ENCODE measurements at places on chromosomes 16 and 17.

- DNase-seq: no peak
Measured at GRCh38 chr17:40348562-40349476, 15.7 kb downstream of the GJD3 start.

GRCh38 chr16:636206-637080 is at the start of gene METTL26:
Gene METTL26 (minus strand): TSS chr16:636305. CDS start chr16:636290, 15 bp downstream.
- DNase-seq: peak; percentile 83

GRCh38 chr16:50741225-50741780 is 583 bp upstream of the CYLD start:
- DNase-seq: no peak

GRCh38 chr17:32136856-32137255 is 5.4 kb upstream of the RHOT1 start:
- no peak for DNase-seq

DNA sequence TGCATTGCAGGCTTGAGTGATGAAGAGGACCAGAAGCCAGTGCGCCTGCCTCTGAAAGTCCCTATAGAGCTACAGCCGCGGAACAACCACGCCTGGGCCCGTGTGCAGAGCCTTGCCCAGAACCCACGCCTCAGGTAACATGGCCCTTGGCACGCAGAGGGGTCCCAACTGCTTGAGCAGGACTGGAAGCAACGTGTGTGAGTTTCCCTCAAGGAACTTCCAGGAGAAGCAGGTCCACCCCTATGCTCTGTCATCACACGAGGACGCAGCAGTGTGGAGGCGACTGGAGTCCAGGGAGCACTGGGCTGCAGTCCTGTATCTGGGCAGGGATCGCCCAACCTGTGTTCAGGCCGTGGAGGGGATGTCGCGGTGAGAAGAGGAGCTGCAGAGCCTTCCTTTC is 25.1 kb upstream of the JPT2 start:
- DNase-seq: no peak

DNA sequence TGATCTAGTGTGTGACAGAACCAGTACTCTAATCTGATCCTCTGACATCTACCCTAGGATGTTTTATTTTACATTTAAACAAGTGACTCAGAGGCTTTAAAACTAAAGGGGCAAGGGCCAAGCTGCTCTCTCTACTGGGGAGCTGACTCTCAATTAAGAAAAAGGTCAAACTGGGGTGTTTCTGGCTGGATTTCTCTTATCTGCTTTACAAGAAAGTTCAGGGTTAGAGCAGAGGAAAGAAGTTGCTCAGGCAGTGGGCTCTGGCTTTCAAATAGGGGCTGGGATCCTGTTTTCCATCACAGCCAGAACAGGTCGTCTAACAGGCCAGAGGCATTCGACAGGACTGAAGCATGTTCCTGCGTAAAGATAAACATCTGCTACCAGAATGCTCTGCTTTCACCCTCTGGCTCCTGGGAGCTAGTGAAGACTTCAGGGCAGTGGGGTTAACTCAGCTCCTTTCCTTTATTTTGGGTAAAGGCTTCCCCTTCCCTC is 8.5 kb downstream of the MMP28 start:
- DNase-seq: no peak

DNA sequence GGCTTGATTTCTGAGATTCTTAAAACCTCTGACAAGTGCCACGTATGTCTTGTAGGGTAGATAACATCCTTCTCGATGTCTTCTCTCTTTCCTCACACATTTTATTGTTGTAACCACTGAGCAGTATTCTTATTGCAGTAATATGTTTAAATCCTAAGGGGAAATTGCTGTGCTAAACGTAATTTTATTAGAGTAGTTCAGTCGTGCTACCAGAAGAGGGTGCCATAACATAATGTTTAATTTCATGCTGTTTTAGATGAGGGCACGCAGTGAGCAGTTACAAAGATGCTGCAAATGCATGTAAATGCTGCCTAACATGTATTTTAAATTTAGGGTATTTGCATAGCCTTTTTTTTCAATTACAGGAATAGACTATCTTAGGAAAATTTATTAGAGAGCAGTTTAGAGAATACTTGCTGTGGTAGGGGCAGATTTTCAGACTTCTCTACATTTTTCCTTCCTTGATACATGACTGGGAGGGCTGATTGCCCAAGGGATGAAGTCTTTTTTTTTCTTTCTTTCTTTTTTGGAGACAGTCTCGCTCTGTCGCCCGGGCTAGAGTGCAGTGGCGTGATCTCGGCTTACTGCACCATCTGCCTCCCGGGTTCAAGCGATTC is 51.7 kb downstream of the GAN start:
- no peak for DNase-seq

GRCh38 chr17:46976626-46977270 is 2.3 kb downstream of the RPRML start:
- no peak for DNase-seq

DNA sequence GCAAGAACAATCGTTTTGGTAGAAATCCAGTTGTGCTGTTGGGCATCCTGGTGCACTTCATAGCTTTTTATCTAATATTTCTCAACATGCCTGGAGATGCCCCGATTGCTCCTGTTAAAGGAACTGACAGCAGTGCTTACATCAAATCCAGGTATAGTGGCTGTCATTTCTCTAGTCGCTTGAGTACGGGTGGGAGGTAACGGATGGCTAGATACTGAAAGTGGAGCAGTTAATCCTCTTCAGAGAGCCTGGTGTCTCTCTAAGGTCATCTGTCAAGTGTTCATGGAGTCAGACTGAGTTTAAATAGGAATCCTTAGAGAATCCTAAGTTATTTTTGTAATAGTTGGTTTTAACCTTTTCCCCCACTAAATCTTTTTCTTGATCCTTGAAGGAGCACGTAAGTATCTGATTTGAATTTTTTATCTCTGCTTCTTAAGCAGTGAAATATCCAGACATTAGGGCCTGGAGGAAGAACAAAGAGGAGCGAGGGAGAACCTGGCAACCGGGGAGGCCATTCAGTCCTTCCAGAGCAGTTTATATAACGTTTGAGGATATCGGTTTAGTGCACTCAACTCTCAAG is 37.2 kb downstream of the MFSD11 start:
- DNase-seq: no peak

DNA sequence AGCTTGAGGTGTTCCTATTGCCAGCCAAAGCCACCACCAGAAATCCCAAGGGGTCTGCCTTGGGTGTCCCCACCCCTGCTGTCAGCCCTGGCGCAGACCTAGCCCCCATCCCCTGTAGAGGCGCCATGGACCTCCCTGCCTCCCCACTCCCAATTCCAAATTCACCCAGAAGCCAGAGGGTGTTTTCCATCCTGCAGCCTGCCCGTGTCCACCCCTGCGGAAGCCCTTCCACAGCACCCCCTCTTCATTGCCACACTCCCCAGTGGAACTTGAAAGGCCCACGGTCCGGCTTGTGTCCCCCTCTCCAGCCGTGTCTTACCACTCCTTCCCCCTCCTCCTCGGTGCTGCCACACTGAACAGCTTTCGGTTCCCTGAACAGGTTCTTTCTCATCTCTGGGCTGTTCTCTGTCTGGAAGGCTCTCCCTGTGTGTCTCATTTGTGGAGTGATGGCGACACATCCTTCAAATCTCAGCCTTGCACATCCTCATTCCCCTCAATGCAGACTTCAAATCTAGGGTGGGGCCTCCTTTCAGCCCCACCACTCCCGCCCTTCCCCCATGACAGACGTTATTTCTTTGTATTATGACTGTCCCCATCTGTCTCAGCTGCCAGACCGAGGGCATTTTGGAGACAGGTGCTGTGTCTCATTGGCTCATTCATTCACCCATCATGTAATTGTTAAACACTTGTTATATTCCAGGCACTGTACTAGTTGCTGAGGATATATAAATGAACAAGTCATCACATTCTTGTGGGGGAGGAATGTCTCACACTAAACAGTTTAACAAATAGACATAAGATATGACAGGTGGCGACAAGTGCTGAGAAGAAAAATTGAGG is 36.3 kb downstream of the ADGRG5 start:
- no peak for DNase-seq

GRCh38 chr16:85916141-85916890 is 17.4 kb downstream of the IRF8 start:
- no peak for DNase-seq

DNA sequence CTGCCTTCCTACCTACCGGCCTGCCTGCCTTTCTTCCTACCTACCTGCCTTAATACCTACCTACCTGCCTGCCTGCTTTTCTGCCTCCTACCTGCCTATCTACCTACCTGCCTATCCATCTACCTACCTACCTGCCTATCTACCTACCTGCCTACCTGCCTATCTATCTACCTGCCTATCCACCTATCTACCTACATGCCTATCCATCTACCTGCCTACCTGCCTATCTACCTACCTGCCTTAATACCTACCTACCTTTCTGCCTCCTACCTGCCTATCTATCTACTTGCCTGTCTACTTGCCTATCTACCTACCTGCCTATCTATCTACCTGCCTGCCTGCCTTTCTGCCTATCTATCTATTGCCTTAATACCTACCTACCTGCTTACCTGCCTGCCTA is 383.8 kb upstream of the PSMD7 start:
- DNase-seq: no peak

- no peak for DNase-seq
Measured at GRCh38 chr16:26111900-26112299, 420.1 kb downstream of the HS3ST4 start.

GRCh38 chr16:55711959-55712876 is 56.4 kb downstream of the SLC6A2 start:
- DNase-seq: peak; percentile 42

DNA sequence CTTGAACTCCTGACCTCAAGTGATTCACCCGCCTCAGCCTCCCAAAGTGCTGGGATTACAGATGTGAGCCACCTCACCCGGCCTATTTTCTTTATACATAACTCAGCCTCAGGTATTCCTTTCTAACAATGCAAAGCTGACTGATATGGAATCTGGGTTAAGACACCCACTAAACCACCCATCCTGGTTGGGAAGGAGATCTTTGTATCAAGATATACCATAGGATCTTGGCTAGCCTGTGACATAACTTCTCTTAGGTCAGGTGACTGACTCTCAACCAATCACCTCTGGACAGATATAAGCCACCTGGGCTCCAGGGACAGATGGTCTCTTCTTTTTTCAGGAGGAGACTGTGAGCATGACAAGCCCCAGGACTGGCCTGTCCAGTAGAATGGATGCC is 51.2 kb upstream of the NKD1 start:
- no peak for DNase-seq

DNA sequence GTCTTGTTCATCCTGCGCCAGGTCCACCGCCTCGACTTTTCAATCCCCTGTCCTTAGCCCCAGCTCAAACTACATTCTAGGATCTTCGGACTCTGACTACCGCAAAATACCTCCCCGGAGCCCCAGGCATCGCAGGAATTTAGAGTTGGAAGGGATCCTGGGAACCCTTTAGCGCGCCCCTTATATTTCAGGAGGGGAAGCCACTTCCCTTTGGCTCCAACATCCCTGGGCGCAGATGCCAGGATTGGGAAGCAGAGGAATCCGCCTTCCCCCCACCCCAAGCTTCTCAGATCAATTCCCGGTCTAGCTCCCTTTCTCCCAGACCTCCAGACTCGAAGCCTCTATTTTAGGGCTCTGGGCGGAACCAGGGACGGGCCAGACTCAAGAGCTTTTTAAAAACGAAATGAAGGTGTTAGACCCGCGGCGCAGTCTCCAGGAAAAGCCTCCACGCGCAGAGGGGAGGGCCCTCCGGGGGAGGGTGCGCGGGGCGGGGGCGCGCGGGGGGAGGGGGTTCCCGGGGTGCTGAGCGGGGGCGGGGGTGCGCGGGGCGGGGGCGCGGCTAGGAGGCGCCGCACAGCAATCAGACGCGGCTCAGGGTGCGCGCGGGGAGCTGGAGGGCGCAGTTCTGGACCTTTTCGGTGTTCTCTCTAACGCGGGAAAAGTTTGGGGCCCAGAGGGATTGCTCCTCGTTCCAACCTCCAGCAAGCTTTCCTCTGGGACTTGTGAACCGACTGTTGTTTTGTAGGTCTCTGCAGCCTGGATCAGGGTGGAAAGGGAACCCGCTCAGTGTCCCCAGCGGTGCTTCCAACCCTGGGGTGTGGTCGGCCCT is 1.6 kb downstream of the AHSP start:
- no peak for DNase-seq

DNA sequence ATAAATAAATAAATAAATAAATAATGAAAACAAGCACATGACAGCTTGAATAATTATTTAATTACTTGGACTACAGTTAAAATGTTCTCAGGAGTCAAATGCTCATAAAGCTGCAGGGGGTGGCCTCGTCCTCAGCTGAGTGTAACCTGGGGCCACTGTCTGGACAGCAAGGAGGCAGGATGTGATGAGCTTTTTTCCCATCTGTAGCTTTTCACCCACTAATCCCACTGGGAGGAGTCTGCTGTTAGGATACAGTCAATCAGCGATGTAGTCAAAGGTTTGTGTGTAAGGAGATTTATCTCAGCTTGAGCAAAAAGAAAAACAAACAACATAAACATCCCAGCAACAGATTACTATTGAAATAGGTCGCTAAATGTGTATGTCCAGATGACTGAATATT is 22.5 kb downstream of the ZCCHC14 start:
- DNase-seq: no peak

- no peak for DNase-seq
Measured at GRCh38 chr16:1066584-1067172, 5.9 kb upstream of the SSTR5 start.

- no peak for DNase-seq
Measured at GRCh38 chr17:1746975-1747543, 4.4 kb downstream of the SERPINF2 start.

- DNase-seq: peak; percentile 38
Measured at GRCh38 chr16:69329369-69330285, 761 bp downstream of the PDF start.

DNA sequence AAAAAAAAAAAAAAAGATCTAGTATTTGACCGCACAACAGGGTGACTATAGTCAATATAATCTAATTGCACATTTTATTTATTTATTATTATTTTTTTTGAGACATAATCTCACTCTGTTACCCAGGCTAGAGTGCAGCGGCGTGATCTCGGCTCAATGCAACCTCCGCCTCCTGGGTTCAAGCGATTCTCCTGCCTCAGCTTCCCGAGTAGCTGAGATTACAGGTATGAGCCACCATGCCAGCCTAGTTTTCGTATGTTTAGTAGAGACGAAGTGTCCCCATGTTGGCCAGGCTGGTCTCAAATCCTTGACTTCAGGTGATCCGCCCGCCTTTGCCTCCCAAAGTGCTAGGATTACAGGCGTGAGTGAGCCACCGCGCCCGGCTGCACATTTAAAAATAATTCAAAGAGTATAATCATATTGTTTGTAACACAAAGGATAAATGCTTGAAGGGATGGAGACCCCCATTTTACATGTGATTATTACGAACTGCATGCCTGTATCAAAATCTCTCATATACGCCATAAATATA is 794 bp downstream of the ANKS3 start:
- DNase-seq: no peak

- no peak for DNase-seq
Measured at GRCh38 chr16:29662729-29663015, 375 bp upstream of the SPN start.

- DNase-seq: no peak
Measured at GRCh38 chr16:3948378-3948995, 68.0 kb upstream of the CREBBP start.

DNA sequence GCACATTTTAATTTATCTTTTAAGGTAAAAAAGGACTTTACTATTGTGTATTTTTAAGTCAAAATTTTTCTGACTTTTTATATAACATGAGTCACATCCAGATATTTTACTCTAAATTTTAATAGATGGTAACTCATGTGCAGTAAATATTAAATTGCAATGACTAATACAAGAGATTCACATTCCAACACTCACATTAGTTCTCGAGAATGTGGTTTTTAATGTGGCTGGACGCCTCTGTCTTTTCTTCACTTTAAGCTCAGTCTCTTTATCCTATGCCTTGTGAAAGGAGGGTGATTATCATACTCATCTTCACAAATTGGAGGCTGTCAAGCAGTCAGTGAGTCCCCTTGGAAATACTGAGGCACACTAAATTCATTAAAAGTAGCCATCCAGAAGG is 315.6 kb downstream of the HS3ST3B1 start:
- no peak for DNase-seq

GRCh38 chr17:61345825-61346666 is 53.6 kb upstream of the TBX2 start:
- DNase-seq: no peak
